ENCODE measurements at places on chromosomes 5 and 9. TPM values are rescaled to one million over a fixed set of nuclear protein-coding genes. Genes with fewer than 3 reads are reported as not detected.

DNA sequence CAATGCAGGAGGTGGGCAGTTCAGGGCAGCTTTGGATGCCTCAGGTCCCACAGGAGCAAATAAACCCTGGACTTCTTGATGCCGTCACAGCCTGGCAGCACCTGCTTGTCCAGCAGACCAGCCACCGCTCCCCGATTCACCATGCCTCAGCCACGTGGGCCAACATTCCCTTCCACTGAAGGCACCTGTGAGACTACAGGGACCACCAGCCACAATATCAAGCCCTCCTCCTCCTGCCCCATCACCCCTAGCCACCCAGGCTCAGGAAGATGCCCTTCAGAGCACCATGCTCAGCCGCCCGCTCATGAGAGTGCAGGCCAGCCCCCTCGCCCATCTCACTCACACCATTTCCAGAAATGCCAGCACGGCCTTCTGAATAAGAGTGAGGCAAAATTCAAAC, 234.7 kb downstream of the SYK start:
- DNase-seq = no peak
- H3K27me3 ChIP-seq = peaks cover 9% of the 10 kb centered on the region
- peaks cover 4% of the 10 kb centered on the region for H3K36me3 ChIP-seq
- H3K4me1 ChIP-seq = peaks cover 52% of the 10 kb centered on the region
- no peak overlapping the region for H3K27ac ChIP-seq

SV2C gene
- not detected for total RNA-seq

- H3K4me1 ChIP-seq = no peaks in the 10 kb centered on the region
- peaks cover 7% of the 10 kb centered on the region for H3K36me3 ChIP-seq
- no peak overlapping the region for H3K27ac ChIP-seq
- H3K27me3 ChIP-seq = no peaks in the 10 kb centered on the region
- no peak for DNase-seq
These were observed 7.4 kb upstream of the MOB3B start for GRCh38 chr9:27537027-27537435.

DNA sequence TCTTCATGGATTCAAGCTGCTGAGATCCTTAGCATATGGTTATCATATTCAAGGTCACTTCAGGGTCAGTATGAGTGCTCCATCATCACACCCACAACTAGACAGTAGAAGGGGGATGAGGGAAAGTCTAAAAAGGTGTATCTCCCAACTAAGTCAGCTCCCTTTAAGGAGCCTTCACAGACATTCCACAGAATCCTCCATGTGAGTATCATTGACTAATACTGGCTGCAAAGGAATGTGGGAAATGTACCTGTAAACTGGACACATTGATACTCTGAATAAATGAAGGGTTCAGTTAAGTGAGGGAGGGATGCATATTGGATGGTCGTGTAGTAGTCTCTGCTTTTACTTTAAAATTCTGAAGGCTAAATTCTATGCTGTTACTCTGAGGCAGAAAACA, 330.7 kb downstream of the LRRC70 start:
- H3K36me3 ChIP-seq = no peaks in the 10 kb centered on the region
- H3K27me3 ChIP-seq = no peaks in the 10 kb centered on the region
- H3K27ac ChIP-seq = no peak overlapping the region
- H3K4me3 ChIP-seq = no peak overlapping the region
- no peak for DNase-seq
- no peaks in the 10 kb centered on the region for H3K4me1 ChIP-seq

- H3K4me1 ChIP-seq = peaks cover 3% of the 10 kb centered on the region
- H3K27ac ChIP-seq = no peak overlapping the region
- peaks cover 29% of the 10 kb centered on the region for H3K36me3 ChIP-seq
- DNase-seq = no peak
- no peak overlapping the region for H3K4me3 ChIP-seq
These were observed 13.8 kb downstream of the SMIM15 start for GRCh38 chr5:61148515-61148914.

GRCh38 chr9:121398374-121398773, 28.3 kb upstream of the STOM start:
- no peak overlapping the region for H3K27ac ChIP-seq
- no peaks in the 10 kb centered on the region for H3K36me3 ChIP-seq
- H3K4me3 ChIP-seq = no peak overlapping the region
- H3K4me1 ChIP-seq = peaks cover 2% of the 10 kb centered on the region
- no peak for DNase-seq

ADAMTS19 gene
- not detected for total RNA-seq

- H3K27ac ChIP-seq = no peak overlapping the region
- no peak for DNase-seq
These were observed 28.4 kb downstream of the ZDHHC11B start for GRCh38 chr5:756171-756570.

GCNT1 gene
- total RNA-seq = 4.6 TPM

ARID3C gene
- total RNA-seq = 0.66 TPM

DNA sequence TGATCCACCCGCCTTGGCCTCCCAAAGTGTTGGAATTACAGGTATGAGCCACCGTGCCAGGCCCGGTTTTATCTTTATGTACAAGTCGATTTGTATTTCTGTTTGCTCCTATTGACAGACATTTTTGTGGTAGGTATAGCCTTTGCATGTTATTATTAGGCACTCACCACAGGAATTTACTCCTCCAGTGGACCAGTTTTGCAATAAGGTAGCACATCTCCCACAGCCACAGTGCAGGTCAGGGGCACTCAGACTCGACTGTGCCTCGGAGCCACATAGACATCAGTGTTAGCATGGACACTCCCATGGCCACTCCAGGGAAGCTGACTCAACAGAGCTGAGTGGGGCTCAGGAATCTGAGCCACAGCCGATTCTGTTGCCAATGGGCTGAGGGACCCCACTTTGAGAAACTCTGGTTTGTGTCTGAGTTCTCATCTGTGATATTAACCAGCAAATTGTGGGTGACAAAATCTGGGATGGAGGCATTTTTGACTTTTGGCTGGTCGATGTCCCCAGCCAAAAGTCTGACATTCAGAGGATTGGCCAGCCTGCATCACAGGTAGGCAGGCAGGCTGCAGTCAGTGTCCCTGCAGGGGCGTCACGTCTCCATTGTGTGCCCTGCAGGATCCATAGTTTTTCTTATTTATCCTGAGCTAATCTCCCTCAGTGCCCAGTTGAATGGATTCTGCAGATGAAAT, 15.0 kb upstream of the SHB start:
- no peaks in the 10 kb centered on the region for H3K4me1 ChIP-seq
- H3K4me3 ChIP-seq = no peak overlapping the region
- no peak for DNase-seq
- H3K27me3 ChIP-seq = peaks cover 7% of the 10 kb centered on the region
- no peaks in the 10 kb centered on the region for H3K36me3 ChIP-seq
- H3K27ac ChIP-seq = no peak overlapping the region

CLIC3 gene
- total RNA-seq = not detected

DNA sequence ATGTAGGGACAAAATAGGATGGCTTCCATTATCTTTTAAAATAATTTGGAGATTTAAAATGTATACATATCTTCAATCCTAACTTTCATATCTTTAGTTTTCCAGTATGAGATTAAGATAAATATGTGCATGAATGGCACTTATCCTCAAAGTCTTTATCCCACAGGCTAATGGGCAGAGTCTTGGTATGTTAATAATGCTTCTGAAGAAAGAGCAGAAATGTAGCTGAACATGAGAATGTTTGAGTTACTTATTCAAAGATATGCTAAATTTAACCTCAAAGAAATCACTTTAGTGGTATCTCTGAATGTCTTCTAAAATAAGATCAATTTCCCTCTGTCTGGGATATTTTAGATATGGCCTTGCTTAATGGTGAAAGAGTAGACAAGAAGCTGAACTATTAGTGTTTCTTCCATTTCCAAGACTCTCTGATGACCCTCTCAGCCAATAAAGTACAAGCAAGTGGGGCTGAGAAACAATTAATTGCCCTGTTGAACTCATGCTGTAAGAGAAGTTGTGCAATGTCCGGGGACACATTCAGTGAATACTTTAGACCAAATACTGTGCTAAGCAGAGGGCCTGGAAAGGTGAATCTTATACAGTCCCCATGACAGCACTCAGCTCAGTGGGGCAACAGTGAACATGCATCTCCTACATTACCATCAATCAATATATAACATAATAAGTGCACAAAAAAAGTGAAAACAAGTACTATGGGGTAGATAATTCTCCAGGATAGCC, 50.0 kb upstream of the ADAMTSL1 start:
- DNase-seq = no peak
- no peak overlapping the region for H3K27ac ChIP-seq
- H3K4me3 ChIP-seq = no peak overlapping the region
- no peaks in the 10 kb centered on the region for H3K4me1 ChIP-seq

GRCh38 chr9:127926906-127927200, 3.7 kb downstream of the PIP5KL1 start:
- H3K27ac ChIP-seq = no peak overlapping the region
- H3K36me3 ChIP-seq = no peaks in the 10 kb centered on the region
- H3K4me3 ChIP-seq = peak overlapping the region; percentile 62
- peaks cover 23% of the 10 kb centered on the region for H3K4me1 ChIP-seq
- peaks cover 5% of the 10 kb centered on the region for H3K27me3 ChIP-seq
- no peak for DNase-seq

GRCh38 chr5:92409134-92409533, 1026.0 kb upstream of the ARRDC3 start:
- no peak overlapping the region for H3K4me3 ChIP-seq
- H3K4me1 ChIP-seq = no peaks in the 10 kb centered on the region
- H3K27me3 ChIP-seq = no peaks in the 10 kb centered on the region
- H3K27ac ChIP-seq = no peak overlapping the region
- DNase-seq = no peak

DNA sequence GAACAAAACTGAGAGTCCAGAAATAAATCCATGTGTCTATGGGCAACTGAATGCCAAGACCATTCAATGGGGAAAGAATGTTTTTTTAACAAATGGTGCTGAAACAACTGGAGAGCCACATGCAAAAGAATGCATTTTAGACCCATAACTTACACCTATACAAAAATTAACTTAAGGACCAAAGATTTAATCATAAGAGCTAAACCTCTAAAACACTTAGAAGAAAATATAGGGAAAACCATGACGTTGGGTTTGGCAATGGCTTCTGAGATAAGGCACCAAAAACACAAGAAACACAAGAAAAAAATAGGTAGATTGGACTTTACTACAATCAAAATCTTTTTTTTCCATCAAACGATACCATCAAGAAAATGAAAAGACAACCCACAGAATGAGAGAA, 48.4 kb upstream of the ANKRD33B start:
- H3K27me3 ChIP-seq = peaks cover 2% of the 10 kb centered on the region
- no peak for DNase-seq
- no peak overlapping the region for H3K27ac ChIP-seq
- H3K36me3 ChIP-seq = no peaks in the 10 kb centered on the region
- no peak overlapping the region for H3K4me3 ChIP-seq
- H3K4me1 ChIP-seq = no peaks in the 10 kb centered on the region

LCN1 gene
- total RNA-seq = not detected

IFNB1 gene
- 1.4 TPM for total RNA-seq

GALNT12 gene
- total RNA-seq = 10.2 TPM

GRCh38 chr5:123771715-123772114, 259.7 kb downstream of the CSNK1G3 start:
- H3K36me3 ChIP-seq = no peaks in the 10 kb centered on the region
- H3K27ac ChIP-seq = no peak overlapping the region
- no peaks in the 10 kb centered on the region for H3K27me3 ChIP-seq
- no peak for DNase-seq
- no peak overlapping the region for H3K4me3 ChIP-seq

GRCh38 chr5:7868427-7868772, 431 bp downstream of the FASTKD3 start:
- DNase-seq = peak; percentile 9
- peak overlapping the region; percentile 95 for H3K27ac ChIP-seq
- peak overlapping the region; percentile 94 for H3K4me3 ChIP-seq
- H3K4me1 ChIP-seq = peaks cover 64% of the 10 kb centered on the region
- peaks cover 38% of the 10 kb centered on the region for H3K36me3 ChIP-seq

- H3K36me3 ChIP-seq = no peaks in the 10 kb centered on the region
- H3K27ac ChIP-seq = no peak overlapping the region
- H3K4me1 ChIP-seq = peaks cover 27% of the 10 kb centered on the region
- DNase-seq = no peak
- no peak overlapping the region for H3K4me3 ChIP-seq
These were observed 1.7 kb upstream of the ACSL6 start for GRCh38 chr5:132013006-132013689.

DNA sequence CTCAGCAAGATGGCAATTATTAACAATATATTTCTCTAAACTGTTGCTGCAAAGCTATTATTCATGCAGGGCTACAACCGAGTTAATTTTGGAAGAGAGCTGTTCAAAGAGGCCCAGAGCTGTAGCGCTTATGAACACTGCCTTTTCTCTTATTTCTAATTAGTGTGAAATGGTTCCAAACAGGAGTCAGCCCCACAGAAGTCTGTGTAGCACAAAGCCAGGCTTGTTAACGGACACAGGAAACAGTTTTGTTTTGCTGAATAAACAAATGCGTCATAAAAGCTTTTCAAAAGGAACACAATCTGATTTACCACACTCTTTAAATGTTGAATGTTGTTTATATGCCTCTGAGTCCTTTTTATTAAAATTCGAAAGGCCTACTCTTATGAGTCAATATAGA, 396.5 kb downstream of the ANXA1 start:
- DNase-seq = no peak
- H3K4me1 ChIP-seq = no peaks in the 10 kb centered on the region
- H3K27ac ChIP-seq = no peak overlapping the region
- no peaks in the 10 kb centered on the region for H3K27me3 ChIP-seq
- no peaks in the 10 kb centered on the region for H3K36me3 ChIP-seq

DNA sequence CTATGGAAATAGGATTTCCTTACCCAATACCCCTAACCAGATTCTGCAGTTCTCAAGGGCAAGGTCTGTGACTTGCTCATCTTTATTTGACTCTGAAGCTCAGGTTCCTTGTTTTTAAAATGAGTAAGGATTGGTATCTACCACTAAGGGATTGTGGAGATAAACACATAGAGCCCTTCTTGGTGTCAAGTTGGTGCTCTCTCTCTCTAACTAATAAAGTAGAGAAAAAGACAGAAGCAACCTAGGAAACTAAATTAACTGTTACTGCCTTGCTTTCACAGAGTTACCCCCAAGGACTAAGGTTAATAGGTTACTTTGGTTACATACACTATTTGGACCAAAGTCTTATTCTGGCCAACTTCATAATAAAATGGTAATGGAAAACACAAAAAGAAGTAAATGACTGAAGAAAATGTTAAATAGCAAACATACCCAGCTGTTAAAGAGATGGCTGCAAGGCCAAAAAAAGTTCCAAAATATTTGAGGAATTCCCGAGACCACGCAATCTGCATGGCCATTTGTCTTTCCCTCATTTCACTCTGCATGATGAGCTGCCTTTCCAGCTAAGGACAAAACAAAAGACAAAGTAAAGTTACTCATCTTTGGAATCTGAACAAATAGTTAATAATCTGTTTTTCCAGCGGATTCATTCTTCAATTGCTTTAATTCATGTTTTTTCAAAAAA, 21.8 kb upstream of the RLN1 start:
- no peak overlapping the region for H3K27ac ChIP-seq
- no peak overlapping the region for H3K4me3 ChIP-seq
- peaks cover 17% of the 10 kb centered on the region for H3K4me1 ChIP-seq
- no peak for DNase-seq
- peaks cover 33% of the 10 kb centered on the region for H3K36me3 ChIP-seq

LYRM7 gene
- total RNA-seq = 20.7 TPM
